Nephron progenitor cell (in vitro differentiated cells): ENCODE measurements at places on chromosomes 7 and 10.

- no peak overlapping the region for H3K4me3 ChIP-seq
- H3K27ac ChIP-seq, result no peak overlapping the region
- peaks cover 18% of the 10 kb centered on the region for H3K36me3 ChIP-seq
- peaks cover 49% of the 10 kb centered on the region for H3K4me1 ChIP-seq
- no peak for DNase-seq
Measured at GRCh38 chr10:132580143-132580542, 42.6 kb downstream of the INPP5A start.

- H3K4me3 ChIP-seq, result no peak overlapping the region
- no peak overlapping the region for H3K27ac ChIP-seq
- no peaks in the 10 kb centered on the region for H3K4me1 ChIP-seq
- DNase-seq, result no peak
Measured at GRCh38 chr10:67678335-67678974, 17.5 kb downstream of the CTNNA3 start.

DNA sequence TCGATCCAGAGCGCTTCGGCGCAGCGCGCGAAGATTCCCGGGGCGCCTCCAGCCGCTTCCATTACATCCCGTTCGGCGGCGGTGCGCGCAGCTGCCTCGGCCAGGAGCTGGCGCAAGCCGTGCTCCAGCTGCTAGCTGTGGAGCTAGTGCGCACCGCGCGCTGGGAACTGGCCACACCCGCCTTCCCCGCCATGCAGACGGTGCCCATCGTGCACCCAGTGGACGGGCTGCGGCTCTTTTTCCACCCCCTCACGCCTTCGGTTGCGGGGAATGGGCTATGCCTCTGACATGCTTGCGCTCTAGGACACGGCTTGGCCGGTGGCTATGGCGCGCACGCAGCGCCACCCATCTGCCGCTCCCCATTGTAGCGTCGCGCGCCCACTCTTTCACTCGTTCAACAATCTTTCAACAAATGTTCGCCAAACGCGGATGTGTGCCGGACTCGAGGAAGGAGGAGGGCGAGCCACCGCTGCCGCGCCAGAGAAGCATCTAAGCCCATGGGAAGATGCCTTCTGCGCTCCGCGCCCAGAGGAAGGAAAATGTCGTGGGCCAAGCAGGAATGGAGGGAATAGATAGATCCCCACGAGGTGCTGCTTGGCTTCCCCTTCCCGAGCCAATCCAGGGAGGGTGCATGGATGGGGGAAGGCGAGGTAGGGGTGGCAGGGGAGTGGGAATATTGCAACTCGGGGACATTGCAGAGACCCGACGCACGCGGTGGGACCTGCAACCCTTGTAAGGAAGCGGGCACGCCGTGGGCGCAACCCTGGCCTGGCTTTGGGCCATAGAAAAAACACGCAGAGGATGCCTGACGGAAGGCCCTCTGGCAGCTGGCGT lies 5.1 kb upstream of the CYP26A1 start:
- peaks cover 100% of the 10 kb centered on the region for H3K27me3 ChIP-seq
- no peak overlapping the region for H3K27ac ChIP-seq
- DNase-seq, result peak; percentile 72
- peak overlapping the region; percentile 78 for H3K4me3 ChIP-seq

DNA sequence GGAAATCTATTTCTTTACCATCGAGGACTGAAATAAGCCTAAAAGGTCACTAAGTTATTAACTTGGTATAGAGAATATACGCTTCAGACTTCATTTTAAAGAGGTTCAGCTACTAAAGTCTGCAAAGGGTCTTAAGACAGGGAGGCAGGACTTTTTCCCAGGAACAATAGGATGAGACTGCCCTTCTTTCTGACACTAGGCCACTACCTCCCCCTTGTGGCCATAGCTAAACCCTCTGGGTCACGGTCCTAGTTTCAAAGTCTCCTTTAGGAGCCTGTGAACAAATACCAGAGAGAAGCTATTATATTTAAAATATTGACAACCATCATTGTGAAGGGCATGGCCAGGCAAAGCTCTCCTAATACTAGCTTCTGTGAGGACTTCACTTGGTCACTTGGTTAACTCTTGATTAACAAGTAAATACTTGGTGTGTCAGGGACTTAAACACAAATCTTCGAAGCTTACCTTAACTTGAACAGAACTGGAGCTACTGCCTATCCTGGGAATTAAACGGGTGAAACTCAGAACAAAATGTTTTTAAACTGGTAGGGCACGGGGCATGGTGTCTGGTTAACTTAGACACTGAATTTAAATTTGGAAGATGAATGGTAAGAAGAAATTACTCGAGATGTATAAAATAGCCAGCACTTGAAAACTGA lies 75.6 kb downstream of the CCDC6 start:
- no peak overlapping the region for H3K4me3 ChIP-seq
- peak; percentile 53 for DNase-seq
- no peaks in the 10 kb centered on the region for H3K27me3 ChIP-seq
- H3K27ac ChIP-seq, result no peak overlapping the region
- peaks cover 16% of the 10 kb centered on the region for H3K36me3 ChIP-seq
- H3K4me1 ChIP-seq, result peaks cover 8% of the 10 kb centered on the region

DNA sequence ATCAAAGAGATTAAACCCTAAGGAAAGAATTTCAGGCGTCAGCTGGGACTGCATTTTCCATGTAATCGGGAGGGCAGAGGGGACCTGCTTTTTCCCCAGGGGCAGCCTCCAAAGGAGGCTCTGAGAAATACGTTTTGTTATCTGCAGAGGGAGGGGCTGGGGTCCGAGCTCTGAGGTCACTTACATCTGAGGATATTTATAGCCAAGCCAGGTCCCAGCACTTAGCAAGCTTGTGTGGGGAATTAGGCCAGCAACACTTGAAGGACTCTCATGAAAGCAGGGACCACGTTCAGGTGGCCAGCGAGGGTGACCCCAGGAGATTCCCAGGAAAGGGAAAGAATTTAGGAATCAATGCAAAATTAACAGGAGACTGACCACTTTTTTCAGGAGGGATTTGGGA lies 20.6 kb upstream of the GDI2 start:
- no peak overlapping the region for H3K27ac ChIP-seq
- H3K4me3 ChIP-seq, result no peak overlapping the region
- H3K36me3 ChIP-seq, result no peaks in the 10 kb centered on the region
- peak; percentile 12 for DNase-seq
